ENCODE measurements at places on chromosomes 3 and 15. TPM values are rescaled to one million over a fixed set of nuclear protein-coding genes. Genes with fewer than 3 reads are reported as not detected.

GATA2 gene
- 5.2 TPM for total RNA-seq

GRM2 gene
- total RNA-seq, result 0.49 TPM

GABRR3 gene
- not detected for total RNA-seq

PLSCR4 gene
- total RNA-seq, result 115 TPM

DNA sequence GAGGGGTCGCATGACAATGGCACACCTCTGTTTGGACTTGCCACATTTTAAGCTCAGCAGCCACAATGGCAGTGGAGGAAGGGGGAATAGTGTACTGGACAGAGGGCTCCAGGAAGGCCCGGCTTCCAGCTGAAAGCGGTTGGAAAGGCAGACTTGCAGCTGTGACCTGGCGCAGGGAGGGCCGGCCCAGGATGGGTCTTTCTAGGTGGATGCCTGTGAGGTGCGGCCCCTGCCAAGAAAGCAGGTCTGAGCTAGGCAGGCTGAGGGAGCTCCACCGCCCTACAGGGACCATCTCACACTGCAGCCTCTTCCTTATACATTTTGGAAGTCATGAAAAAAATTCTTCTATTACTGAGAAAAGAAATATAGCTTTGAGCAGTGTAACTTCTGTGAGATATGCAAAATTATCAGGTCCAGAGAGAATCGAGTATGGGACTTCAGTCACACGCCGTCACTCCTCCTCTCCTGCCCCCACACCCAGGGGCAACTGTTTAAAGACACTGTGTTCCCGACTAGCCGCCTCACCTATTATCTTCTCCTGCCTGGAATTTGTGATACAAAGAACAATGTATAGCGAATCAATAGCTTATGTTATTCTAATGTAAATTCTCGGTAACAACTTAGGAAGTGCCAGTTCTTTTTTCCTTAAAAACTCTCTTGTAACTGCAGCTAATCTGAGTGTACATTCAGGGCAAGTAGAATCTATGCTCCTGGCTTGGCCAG lies 331.0 kb downstream of the OCA2 start:
- no peak for DNase-seq

- DNase-seq, result no peak
Measured at GRCh38 chr3:29936054-29936453, 655.2 kb downstream of the RBMS3 start.

DNA sequence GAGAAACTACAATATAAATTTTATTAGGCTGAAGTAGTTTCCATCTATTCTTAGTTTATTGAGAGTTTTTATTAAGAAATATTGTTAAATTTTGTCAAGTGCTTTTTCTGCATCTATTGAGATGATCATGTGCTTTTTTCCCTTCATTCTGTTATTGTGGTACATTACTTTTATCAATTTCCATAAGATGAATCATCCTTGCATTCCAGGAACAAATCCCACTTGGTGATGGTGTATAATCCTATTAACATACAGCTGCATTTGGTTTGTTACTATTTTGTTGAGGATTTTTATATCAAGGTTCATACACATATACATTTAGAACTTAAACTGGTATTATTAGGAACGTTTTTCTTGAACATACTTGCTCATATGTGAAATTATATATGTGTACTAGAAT lies 199.8 kb downstream of the TBC1D5 start:
- no peak for DNase-seq

DNA sequence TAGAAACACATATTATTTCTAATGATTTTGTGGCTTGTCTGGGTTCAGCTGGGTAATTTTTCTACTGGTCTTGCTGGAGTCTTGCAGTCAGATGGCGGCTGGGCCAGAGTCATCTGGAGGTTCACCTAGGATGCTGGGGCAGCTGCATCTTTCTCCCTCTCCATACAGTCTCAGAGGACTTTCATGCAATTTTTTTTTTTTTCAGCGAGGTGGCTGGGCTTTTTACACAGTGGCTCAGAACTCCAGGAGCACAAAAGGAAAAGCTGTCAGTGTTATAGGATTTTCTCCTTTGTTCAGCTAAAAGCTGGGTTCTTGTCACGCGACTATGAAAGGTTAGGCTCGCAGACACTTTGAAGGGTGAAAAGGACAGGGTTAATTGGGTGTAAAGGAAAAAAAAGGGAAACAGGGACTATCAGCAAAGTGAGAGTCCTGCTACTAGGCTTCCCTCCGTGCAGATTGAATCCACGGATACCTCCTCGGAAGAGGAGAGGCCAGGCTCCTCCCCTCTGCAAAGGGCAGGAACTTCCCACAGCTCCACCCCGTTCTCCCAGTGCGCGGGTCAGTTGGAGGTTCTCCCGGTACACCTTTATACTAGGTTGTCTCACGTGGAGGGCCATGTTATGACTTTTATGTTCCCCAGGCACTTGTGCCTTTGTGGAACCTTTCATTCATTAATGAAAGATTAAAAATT lies 44.3 kb downstream of the ADGRG7 start:
- no peak for DNase-seq

- DNase-seq, result no peak
Measured at GRCh38 chr3:119295816-119296726, 1.9 kb downstream of the ARHGAP31 start.

DNA sequence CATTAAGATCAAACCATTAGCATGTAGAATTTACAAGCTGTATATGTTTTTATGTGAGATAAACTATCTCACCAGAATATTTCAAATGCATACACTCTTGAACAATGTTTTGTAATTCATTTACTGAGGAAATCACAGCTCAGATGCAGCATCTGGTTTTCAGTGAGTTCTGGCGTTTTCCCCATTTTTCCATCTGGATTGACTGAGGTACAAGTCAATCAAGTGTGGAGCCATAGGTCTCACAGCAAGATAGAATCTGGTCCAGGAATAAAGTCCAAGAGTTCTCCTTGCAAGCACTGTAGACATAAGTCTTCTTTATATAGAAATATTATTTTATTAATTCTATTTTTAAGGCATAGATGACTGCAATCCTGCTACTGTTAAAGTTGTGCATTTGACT lies 219.3 kb downstream of the ZBBX start:
- DNase-seq, result no peak

DNA sequence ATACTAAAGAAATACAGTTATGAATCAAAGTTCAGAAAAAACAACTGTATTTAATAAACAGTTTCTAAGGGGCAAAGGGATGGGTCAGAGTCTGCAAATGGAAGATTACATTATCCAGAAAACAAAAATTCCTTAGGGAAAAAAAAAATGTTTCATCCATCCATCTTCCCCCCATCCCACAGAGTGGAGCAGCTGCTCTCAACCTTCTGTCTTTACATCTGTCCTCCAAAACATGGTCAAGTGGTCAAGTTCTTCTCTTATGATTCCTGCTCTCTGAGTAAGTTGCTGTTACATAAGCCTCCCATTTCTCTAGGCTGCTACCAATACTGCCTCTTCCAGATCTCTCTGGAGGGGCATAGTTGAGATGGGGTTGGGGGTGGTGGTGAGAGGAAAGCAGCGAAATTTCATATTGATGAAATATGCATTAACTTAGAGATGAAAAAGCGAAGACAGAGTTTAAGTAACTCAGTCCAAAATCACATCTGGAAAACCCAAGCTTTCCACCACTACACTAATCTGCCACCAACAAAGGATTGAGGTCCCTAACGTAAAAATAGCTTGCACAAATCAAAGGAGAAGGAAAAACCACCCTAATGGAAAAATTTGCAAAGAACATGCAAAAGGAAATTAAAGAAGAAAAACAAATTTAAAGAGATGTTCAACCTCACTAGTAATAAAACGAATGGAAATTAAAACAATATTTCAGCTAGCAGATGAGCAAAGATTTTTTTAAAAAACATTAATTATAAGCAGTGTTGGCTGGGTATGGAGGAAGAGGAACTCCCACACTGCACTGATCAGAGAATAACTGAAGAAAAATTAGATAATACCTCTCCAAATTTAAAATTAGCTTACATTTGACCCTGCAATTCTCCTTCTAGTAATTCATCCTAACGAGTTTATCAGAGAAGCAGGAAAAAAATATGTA lies 109.5 kb downstream of the ST8SIA2 start:
- no peak for DNase-seq

DNA sequence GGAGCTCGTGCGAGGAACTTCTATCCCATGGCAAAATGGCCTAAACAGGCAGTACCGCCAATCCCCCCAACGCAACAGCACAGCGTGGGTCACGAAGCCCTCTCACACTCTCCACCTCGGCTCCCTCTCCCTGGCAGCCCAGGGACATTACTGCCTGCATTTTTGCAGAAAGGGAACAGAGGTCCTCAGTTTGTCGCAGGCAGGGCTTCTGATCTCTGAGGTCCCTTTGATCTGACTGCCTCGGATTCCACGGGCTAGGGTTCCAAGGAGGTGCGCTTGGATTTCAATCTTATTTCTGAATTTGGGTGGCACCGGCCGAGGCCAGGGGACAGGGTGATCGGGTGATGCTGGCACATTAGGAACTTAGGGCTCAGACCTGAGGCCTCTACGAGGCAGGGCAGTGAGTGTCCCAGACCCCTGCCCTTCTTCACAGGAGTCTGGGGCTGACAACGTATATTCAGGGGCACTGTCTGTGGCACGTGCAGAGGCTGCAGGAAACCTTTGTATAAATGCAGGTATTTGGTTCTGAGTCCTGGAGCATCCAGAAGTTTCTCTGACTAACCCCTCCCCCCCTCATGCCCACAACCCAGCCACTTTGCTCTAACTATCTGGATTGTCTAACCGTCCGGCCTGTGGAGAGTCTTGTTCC lies 197.9 kb downstream of the XXYLT1 start:
- no peak for DNase-seq

DNA sequence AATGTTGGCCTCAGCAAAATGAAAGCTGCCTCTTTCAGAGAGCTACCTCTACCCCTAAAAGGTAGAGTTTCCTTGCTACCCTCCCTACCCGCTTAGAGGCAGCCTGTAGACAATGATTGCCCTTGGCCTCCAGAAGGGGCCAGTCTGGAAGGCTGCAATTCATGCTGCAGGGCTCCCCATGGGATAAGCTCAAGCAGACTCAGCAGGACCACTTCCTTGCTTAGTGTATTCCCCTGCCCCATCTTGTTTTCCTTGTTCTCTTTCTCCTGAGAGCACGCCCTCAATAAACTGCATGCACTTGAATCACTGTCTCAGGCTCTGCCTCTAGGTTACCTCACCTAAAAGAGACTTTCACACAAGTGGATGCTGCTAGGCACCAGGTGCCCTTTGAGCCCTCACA lies 134.0 kb upstream of the CTNNB1 start:
- DNase-seq, result no peak

GRCh38 chr3:15460891-15461531 lies 33.6 kb downstream of the EAF1 start:
- no peak for DNase-seq

DNA sequence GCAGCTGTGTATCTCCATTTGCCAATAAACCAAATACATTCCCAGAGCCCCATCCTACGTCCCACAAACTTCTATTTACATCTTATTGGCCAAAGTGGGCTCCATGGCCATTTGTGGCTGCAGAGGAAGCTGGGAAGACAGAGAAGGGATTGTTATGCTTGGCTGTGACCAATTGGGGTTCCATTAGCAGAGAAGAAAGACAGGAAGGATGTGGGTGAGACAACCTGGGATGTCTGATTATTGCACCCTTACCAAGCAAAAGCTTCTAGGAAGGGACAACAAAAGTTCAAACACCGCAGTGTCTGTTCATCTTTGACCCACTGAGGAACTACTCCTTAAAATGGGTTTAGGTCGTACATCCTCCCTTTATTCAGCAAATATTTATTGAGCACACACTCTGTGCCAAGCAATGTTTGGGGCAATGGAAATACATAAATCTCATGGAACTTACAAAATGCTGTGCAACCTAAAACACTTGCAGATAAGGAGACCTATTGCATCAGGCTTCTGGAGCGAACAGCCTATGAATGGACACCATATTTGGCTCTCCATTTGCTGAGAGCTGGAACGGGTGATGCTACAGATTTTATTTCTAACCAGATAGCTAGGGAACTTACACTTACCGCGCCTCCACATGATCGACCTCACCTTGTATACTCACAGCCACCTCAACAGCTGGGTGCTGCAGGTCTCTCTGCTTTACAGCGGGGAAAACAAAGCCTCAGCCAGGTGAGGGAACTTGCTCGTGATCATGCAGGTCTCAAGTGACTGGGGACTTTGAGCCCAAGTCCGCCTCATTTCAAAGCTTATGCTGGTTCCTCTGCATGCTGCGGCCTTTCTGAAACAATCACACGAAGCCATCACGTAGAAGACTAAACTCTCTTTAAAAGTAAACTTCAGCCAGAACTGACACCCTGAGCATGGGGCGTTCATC lies 21.4 kb upstream of the NR2E3 start:
- no peak for DNase-seq

DNA sequence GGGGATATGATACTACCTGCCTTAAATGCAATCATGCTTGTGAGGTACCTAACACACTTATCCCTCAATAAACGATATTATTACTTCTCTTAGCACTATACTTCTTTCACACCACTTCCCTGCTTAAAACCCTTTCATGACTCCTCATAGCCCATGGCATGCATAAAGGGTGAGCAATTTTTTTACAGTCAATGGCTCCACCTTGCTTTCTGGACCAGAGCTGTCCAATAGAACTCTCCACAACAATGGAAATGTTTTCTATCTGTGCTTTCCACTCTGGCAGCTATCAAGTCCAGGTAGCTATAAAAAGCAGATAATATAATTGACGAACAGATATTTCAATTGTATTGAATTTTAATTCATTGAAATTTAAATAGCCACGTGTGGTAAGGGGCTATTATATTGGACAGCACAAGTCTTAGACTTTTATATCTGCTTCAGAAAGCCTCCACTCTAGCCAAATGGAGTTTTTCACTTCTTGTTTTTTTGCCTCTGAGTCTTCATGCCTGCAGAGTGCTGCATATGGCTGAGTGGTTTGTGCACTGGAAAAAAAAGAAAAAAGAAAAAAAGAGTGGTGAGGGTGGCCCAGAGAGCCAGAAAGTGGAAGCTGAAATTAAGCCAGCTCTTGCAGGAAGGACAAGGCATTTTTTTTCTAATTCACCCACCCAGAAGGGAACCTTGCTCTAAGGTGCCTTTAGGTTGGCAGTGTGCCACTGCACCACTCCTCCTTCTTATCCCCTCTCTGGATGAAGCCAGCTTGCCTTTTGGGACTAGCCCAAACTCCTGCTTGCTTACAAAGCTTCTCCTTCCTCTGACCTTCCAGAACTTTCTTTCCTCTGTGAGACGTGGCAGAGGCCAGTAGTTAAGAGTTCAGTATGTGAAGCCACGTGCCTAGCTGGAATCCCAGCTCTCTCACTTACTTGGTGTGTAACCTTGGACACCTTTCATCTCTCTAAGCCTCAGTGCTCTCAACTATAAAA lies 239.0 kb upstream of the LRTM1 start:
- no peak for DNase-seq

DNA sequence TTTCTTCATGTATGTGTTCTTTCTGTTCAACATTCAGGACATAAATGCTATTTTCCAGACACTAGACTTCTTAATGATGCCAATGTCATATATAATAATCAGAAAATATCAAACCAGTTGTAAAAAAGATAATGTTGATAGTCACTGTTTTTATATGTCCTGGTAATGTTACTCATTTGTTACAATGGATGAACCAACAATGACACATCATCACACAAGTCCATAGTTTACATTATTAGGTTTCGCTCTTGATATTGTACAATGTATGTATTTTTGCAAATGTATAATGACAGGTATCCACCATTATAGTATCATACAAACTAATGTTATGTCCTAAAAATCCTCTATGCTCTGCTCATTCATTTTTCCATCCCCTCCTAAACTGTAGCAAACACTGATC lies 243.8 kb upstream of the CDIN1 start:
- DNase-seq, result no peak

GRCh38 chr15:31062310-31062847 lies 39.1 kb downstream of the TRPM1 start:
- no peak for DNase-seq

GRCh38 chr15:70259640-70260508 lies 162.2 kb upstream of the TLE3 start:
- no peak for DNase-seq

Data from thoracic aorta (tissue), 2 donors.